ENCODE measurements at places on chromosomes 16 and 17. TPM values are rescaled to one million over a fixed set of nuclear protein-coding genes. Genes with fewer than 3 reads are reported as not detected.

The PTGES3L gene
- total RNA-seq: 0.52 TPM

The WNK4 gene
- 8.6 TPM for total RNA-seq

The PGS1 gene
- 30.7 TPM for total RNA-seq

The DLX4 gene
- 0.51 TPM for total RNA-seq

The CCL4 gene
- not detected for total RNA-seq

The MT2A gene
- total RNA-seq: 51.4 TPM

The CCDC102A gene
- total RNA-seq: 7.6 TPM

The IGFALS gene
- total RNA-seq: not detected

The GPR179 gene
- 0.13 TPM for total RNA-seq

The ABCC3 gene
- total RNA-seq: 313 TPM

The NLRC3 gene
- not detected for total RNA-seq

The CDC42EP4 gene
- 98.2 TPM for total RNA-seq

The KRTAP1-1 gene
- 0.64 TPM for total RNA-seq

The MEIOB gene
- total RNA-seq: not detected

The OTOP3 gene
- total RNA-seq: not detected

The CACNA1G gene
- total RNA-seq: 0.05 TPM

The SPATA32 gene
- not detected for total RNA-seq

The CACNA1H gene
- total RNA-seq: 0.65 TPM

The CACNG5 gene
- not detected for total RNA-seq

The SHISA9 gene
- 0.03 TPM for total RNA-seq

The TEKT5 gene
- total RNA-seq: 0.42 TPM

The CMTM2 gene
- total RNA-seq: not detected

The KRT40 gene
- 2.7 TPM for total RNA-seq

The ACAP1 gene
- total RNA-seq: 0.08 TPM

The RRAD gene
- 0.08 TPM for total RNA-seq

The TBC1D3E gene
- not detected for total RNA-seq

The TMC5 gene
- 24.9 TPM for total RNA-seq

The HP gene
- total RNA-seq: not detected

The KRT12 gene
- total RNA-seq: 0.33 TPM

The ST6GALNAC1 gene
- total RNA-seq: 5.3 TPM

The KRT14 gene
- not detected for total RNA-seq

The SOX8 gene
- 0.61 TPM for total RNA-seq

The CD300LF gene
- not detected for total RNA-seq

The FOXL1 gene
- total RNA-seq: 0.26 TPM

The C16orf78 gene
- total RNA-seq: not detected

The TMEM114 gene
- not detected for total RNA-seq

The KCNJ2 gene
- total RNA-seq: 0.18 TPM

The SLC2A4 gene
- 0.38 TPM for total RNA-seq

The C17orf50 gene
- total RNA-seq: not detected

The VKORC1 gene
- 72.3 TPM for total RNA-seq

The SULT1A1 gene
- total RNA-seq: 30.9 TPM

The CES5A gene
- not detected for total RNA-seq

The CAMKK1 gene
- 6.2 TPM for total RNA-seq
